ENCODE measurements at places on chromosomes 12 and 14. TPM values are rescaled to one million over a fixed set of nuclear protein-coding genes. Genes with fewer than 3 reads are reported as not detected.

DNA sequence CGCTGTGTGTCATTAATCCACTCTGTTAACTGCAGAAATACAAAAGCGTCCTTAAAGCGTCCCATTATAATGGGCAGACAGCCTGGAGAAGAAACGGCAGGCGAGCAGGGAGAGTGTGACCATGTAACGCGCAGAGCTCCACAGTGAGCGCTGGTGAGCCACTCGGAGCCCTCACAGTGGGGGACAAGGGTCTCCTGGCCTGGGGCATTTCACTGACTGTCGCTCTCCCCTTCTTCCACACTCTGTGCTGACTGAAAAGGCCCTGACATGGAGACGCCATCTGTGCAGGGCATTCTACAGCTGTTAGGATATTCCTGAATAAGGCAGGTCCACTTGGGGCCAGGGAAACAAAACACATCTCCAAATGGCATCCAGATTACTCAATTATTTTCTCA is 24.2 kb downstream of the CCDC92 start:
- no peak overlapping the region for H3K27ac ChIP-seq
- H3K4me1 ChIP-seq: no peaks in the 10 kb centered on the region

SNX6 gene
- 74.3 TPM for total RNA-seq

DNA sequence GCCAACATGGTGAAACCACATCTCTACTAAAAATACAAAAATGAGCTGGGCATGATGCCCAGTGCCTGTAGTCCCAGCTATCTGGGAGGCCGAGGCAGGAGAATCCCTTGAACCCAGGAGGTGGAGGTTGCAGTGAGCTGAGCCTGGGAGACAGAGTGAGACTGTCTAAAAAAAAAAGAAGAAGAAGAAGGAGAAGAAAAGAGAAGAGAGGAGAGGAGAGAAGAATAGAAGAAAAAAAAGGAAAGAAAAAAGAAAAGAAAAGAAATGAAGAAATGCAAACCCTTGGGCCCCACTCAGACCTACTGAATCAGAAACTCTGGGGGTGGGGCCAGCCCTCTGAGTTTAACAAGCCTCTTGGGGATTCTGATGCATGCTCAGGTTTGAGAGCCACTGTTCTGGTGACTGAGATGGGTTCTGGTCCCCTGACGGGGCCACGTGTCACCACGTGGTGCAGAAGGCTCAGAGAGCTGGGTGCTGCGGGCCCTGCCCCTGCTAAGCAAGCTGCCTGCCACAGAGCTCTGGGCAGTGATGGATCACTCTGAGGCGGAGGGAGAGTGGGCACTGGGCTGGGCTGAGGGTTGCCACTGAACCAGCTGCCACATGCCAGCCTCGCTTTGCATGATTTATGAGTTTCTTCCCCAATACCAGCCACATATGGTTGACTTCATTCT is 37.5 kb downstream of the ERH start:
- peak; percentile 35 for DNase-seq
- H3K36me3 ChIP-seq: no peaks in the 10 kb centered on the region
- peaks cover 18% of the 10 kb centered on the region for H3K4me1 ChIP-seq
- no peak overlapping the region for H3K4me3 ChIP-seq
- no peak overlapping the region for H3K27ac ChIP-seq
- no peaks in the 10 kb centered on the region for H3K27me3 ChIP-seq

DNA sequence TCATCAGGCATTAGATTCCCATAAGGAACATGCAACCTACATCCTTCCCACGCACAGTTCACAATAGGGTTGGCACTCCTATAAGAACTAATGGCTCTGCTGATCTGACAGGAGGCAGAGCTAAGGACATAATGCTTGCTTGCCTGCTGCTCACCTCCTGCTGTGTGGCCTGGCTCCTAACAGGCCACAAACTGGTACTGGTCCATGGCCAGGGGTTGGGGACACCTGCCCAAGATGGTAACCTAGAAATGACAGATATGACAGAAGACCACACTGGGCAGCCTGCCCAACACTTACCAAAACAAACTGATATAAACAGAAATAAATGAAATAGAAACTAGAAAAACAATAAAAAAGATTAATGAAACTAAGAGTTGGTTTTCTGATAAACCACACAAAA is 325.6 kb downstream of the SEC23A start:
- no peaks in the 10 kb centered on the region for H3K4me1 ChIP-seq
- H3K36me3 ChIP-seq: no peaks in the 10 kb centered on the region
- H3K27me3 ChIP-seq: peaks cover 4% of the 10 kb centered on the region
- H3K27ac ChIP-seq: no peak overlapping the region

MYH6 gene
- total RNA-seq: not detected

DNA sequence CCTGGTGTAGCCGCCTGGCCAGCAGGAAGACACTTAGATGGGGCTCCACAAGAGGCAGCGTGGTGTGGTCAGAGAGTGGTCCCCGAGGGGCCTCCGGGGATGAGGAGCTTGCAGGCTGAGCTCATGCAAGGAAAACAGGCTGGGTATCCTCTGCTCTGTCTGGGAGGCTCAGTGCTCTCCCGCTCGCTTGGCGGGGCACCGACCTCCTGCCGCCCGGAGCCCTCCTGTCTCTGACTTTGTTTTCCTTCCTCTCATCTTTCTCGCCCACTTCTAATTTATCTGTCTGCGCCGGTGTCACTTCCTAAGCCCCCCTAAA is 31.3 kb upstream of the DLK1 start:
- no peaks in the 10 kb centered on the region for H3K4me1 ChIP-seq
- peaks cover 6% of the 10 kb centered on the region for H3K27me3 ChIP-seq
- H3K27ac ChIP-seq: no peak overlapping the region
- DNase-seq: no peak

DNA sequence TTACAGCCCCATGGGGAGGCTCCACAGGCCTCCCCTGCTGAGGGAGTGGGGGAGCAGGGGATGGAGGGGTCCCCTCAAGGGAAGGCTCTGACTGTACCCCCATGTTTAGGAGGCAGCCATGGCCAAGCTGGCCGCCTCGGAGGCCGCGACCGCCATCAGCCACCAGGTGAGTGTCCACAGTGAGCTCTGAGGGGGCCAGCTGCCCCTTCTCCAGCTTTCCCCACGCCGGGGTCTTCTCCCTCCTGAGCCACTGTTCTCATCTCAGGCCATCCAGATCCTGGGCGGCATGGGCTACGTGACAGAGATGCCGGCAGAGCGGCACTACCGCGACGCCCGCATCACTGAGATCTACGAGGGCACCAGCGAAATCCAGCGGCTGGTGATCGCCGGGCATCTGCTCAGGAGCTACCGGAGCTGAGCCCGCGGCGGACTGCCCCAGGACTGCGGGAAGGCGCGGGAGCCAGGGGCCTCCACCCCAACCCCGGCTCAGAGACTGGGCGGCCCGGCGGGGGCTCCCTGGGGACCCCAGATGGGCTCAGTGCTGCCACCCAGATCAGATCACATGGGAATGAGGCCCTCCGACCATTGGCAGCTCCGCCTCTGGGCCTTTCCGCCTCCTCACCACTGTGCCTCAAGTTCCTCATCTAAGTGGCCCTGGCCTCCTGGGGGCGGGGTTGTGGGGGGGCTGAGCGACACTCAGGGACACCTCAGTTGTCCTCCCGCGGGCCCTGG is 13.6 kb downstream of the ACADS start:
- no peak overlapping the region for H3K27ac ChIP-seq
- no peak overlapping the region for H3K4me3 ChIP-seq
- DNase-seq: no peak
- no peaks in the 10 kb centered on the region for H3K36me3 ChIP-seq
- H3K27me3 ChIP-seq: no peaks in the 10 kb centered on the region

RFLNA gene
- not detected for total RNA-seq

CCDC85C gene
- 12.7 TPM for total RNA-seq

ATL1 gene
- total RNA-seq: 1.0 TPM

DNA sequence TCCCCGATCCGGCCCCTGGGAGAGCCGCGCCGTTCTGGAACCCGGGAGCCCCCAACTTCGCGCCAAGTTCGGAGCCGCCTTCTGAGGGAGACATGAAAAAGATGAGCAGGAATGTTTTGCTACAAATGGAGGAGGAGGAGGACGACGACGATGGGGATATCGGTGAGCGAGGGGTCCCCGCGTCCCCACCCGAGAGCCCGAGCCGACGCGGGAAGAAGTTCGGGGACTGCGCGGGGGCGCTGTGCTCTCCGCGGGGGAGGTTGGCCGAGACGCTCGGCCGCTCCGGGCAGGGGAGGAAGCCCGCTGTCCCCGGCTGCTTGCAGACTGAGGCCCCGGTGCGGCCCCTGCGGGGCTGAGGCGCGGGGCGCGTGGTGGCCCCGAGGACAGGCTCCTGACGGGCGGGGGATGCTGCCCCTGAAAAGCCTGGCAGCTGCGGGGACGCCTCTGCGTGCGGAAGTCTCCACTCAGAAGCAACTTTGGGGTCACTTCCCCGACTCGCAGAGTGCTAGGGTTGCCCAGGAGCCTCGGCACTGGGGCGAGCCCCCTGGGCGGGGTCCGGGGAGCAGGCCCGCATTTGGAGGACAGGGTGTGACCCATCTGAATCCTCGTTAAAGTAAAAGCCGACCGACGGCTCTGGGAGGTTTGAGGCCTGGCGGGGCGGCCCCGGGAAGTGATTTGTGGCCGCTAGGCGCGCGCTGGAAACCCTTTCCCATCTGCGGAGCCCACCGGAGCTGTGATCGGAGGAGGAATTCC is 511 bp downstream of the ANO6 start:
- no peaks in the 10 kb centered on the region for H3K27me3 ChIP-seq
- H3K27ac ChIP-seq: peak overlapping the region; percentile 95
- peaks cover 43% of the 10 kb centered on the region for H3K4me1 ChIP-seq
- H3K4me3 ChIP-seq: peak overlapping the region; percentile 97
- peaks cover 4% of the 10 kb centered on the region for H3K36me3 ChIP-seq
- peak; percentile 53 for DNase-seq

PDE3A gene
- not detected for total RNA-seq

- H3K4me1 ChIP-seq: peaks cover 3% of the 10 kb centered on the region
- H3K27ac ChIP-seq: no peak overlapping the region
- H3K4me3 ChIP-seq: no peak overlapping the region
- no peak for DNase-seq
These were observed 395 bp upstream of the GNB3 start for GRCh38 chr12:6840330-6840729.

DNA sequence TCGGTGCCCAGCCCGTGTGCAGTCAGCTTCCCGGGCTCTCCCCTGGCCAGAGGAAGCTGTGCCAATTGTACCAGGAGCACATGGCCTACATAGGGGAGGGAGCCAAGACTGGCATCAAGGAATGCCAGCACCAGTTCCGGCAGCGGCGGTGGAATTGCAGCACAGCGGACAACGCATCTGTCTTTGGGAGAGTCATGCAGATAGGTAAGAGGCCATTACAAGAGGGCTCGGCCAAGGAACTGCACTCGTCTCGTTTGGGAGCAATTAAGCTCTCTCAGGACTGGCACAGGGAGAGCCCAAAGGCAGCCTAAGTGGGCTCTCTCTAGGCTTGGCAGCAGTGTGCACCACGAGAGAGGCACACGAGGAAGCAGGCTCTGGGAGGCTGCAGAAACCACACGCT is 3.7 kb downstream of the WNT5B start:
- H3K4me1 ChIP-seq: peaks cover 15% of the 10 kb centered on the region
- H3K4me3 ChIP-seq: no peak overlapping the region
- no peak overlapping the region for H3K27ac ChIP-seq
- H3K36me3 ChIP-seq: no peaks in the 10 kb centered on the region

GRCh38 chr12:124675881-124676713 is 108.7 kb upstream of the NCOR2 start:
- H3K4me3 ChIP-seq: no peak overlapping the region
- no peak overlapping the region for H3K27ac ChIP-seq
- no peaks in the 10 kb centered on the region for H3K36me3 ChIP-seq
- DNase-seq: no peak

GRCh38 chr12:102879144-102879763 is 37.8 kb downstream of the PAH start:
- H3K4me3 ChIP-seq: no peak overlapping the region
- peak; percentile 51 for DNase-seq
- H3K36me3 ChIP-seq: no peaks in the 10 kb centered on the region
- H3K4me1 ChIP-seq: no peaks in the 10 kb centered on the region
- no peak overlapping the region for H3K27ac ChIP-seq

GRCh38 chr12:99137124-99137855 is 492.2 kb downstream of the APAF1 start:
- H3K4me3 ChIP-seq: no peak overlapping the region
- H3K27me3 ChIP-seq: no peaks in the 10 kb centered on the region
- no peaks in the 10 kb centered on the region for H3K36me3 ChIP-seq
- no peaks in the 10 kb centered on the region for H3K4me1 ChIP-seq

RIMBP2 gene
- total RNA-seq: not detected

POTEM gene
- not detected for total RNA-seq

GRCh38 chr12:57175428-57176138 is 28.2 kb upstream of the LRP1-AS start:
- no peaks in the 10 kb centered on the region for H3K36me3 ChIP-seq
- peak; percentile 70 for DNase-seq
- peak overlapping the region; percentile 6 for H3K4me3 ChIP-seq
- H3K27ac ChIP-seq: no peak overlapping the region

PIWIL1 gene
- not detected for total RNA-seq

LMNTD1 gene
- total RNA-seq: not detected

GRCh38 chr14:72957213-72957612 is 30.9 kb downstream of the DCAF4 start:
- H3K27ac ChIP-seq: no peak overlapping the region
- H3K4me1 ChIP-seq: no peaks in the 10 kb centered on the region
- H3K4me3 ChIP-seq: no peak overlapping the region
- peaks cover 32% of the 10 kb centered on the region for H3K36me3 ChIP-seq

- no peak overlapping the region for H3K4me3 ChIP-seq
- H3K27me3 ChIP-seq: no peaks in the 10 kb centered on the region
- no peaks in the 10 kb centered on the region for H3K4me1 ChIP-seq
- no peak for DNase-seq
These were observed 41.1 kb downstream of the KICS2 start for GRCh38 chr12:64180951-64181350.

TEX52 gene
- not detected for total RNA-seq
